Sciatic nerve (tissue), 2 donors: ENCODE measurements at places on chromosomes 16 and 17. TPM values are rescaled to one million over a fixed set of nuclear protein-coding genes. Genes with fewer than 3 reads are reported as not detected.

Gene TBC1D3I
- 0.36 TPM for total RNA-seq

GRCh38 chr17:73593249-73593965, 50.8 kb downstream of the SDK2 start:
- DNase-seq = no peak

DNA sequence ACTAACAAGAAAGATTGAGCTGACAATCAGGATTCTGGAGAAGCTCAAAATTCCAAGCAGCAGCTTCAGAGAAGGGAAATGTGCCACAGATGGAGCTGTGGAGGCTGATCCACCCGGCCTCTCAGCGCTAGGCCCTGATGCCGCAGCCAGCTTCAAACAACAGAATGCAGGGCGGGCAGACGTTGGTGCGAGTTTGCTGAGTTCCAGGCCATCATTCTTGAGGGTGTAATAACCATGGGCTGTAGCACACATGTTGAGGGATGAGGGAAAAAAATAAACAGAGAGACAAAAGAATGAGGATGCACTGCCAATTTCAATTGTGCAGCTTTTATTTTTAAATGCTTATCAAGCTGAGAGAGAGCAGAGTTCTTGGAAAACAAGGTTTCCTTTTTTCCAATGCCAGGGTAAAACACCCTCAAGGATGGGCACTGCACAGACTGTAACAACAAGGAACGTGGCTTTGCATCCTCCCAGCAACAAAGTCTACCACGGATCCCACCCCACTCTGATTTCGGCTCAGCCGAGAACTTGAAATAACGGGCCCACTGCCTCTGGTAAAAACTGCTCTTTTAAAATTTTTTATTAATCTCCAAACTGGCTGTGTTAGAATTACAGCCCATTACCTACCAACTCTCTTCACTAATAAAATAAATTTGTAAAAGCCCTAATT, 90.2 kb downstream of the SMG6 start:
- no peak for DNase-seq

GRCh38 chr17:15442311-15443180, 24.9 kb downstream of the CDRT4 start:
- DNase-seq = no peak

DNA sequence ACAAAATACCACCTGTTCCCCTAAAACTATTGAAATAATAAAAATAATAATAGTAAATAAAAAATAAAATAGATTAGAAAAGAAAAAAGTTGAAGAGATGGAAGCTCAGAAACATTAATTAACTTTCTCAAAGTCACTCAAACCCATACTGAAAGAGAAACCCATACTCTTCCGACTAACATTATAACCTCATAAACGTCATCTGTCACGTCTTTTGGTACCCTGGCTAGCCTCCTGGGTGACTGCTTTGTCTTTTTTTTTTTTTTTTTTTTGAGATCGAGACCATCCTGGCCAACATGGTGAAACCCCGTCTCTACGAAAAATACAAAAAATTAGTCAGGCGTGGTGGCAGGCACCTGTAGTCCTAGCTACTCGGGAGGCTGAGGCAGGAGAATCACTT, 7.6 kb downstream of the SLFN12L start:
- no peak for DNase-seq

DNA sequence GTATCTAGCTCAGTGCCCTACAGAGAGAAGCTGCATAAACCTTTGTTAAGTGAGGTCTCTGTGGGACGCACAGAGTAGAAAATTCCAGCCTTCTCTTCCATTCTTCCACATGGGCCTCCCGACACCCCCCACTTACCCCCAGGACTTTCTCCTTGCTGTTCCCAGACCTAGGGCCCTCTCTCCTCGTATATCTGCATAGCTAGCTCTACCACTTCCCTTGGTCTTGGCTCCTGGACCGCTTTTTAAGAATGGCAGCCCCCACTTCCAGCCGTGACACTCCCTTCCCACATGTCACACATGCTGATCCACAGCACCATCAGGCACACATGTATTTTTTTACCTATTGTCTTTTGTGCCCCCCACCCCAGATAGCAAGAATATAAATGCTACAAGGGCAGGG, 16.7 kb upstream of the FOXJ1 start:
- DNase-seq = no peak

Gene BTBD17
- not detected for total RNA-seq

Gene SLC47A2
- total RNA-seq = not detected

DNA sequence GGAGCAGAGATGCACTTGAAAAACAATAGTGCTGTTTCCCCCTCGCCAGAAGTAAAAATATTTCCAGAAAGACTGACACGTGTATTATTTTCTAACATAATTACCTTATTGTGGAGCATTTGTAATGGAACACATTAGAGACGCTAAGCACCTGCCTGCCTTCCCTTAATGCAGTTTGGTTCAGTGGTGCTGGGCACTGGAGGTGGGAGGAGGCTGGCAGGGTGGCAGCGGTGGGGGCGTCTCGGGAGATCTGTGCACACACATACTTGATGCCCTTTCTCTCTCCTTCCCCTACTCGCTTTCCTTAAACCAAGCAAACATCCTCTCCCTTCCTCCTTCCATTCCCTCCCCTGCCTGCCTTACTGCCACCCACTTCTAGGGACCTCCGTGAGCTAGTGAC, 156.6 kb upstream of the SDK2 start:
- no peak for DNase-seq

Gene ETV4
- total RNA-seq = 7.1 TPM

GRCh38 chr16:8760021-8760420, 37.4 kb downstream of the TMEM186 start:
- no peak for DNase-seq

Gene TBC1D3D
- total RNA-seq = not detected

GRCh38 chr17:34974794-34975785, 5.2 kb upstream of the LIG3 start:
- DNase-seq = no peak

- DNase-seq = no peak
Observed at GRCh38 chr17:48148854-48149786, 41.6 kb downstream of the SNX11 start.

DNA sequence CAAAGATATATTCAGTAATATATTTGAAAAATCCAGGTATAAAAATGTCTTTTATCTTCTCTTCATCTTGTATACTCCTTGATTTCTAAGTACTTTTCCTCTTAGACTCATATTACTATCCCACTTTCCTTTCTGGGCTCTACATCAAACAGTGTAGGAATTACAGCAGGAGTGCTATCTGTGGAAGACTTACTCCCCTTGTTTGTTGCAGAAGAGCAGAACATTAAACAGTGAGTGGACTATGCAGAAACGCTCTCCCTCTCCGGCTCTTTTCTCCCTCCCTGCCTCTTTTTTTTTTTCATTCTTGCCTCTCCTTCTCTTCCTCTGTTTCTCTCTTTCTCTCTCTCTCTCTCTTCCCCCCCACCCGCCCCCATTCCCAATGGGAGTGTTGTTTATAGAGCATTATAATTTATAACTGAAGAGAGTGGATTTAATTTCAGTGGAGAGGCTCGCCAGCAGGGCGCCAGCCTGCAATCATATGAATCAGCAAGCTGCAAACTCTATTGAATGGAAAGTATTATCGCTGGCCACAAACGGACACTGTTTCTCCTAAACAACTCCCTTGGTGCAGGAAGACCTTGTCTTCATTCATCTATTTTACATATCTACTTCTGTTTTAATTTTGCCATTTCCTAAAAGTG, 242.3 kb upstream of the TBX2 start:
- DNase-seq = no peak

DNA sequence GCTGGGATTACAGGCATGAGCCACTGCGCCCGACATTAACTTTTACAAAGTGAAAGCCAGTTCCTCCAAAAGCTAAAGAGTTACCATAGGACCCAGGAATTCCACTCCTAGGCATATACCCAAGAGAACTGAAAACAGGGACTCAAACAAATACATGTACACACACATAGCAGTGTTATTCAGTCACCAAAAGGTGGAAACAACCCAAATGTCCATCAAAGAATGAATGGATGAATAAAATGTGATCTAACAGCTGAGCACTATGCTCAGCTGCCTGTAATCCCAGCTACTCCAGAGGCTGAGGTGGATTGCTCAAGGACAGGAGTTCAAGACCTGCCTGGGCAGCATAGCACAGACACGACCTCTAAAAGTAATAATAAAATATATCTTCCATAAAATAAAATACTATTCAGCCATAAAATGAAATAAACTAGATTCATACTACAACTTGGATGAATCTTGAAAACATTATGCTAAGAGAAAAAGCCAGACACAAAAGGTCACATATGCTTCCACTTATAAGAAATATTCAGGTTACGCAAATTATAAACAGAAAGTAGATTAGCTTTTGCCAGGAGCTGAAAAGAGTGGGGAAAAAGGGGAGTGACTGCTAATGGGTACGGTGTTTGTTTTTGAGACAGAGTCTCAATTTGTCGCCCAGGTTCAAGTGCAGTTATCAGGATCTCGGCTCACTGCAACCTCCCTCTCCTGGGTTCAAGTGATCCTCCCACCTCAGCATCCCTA, 9.3 kb upstream of the USP7 start:
- no peak for DNase-seq

Gene KRT28
- total RNA-seq = not detected

Gene ELMO3
- total RNA-seq = 2.0 TPM

DNA sequence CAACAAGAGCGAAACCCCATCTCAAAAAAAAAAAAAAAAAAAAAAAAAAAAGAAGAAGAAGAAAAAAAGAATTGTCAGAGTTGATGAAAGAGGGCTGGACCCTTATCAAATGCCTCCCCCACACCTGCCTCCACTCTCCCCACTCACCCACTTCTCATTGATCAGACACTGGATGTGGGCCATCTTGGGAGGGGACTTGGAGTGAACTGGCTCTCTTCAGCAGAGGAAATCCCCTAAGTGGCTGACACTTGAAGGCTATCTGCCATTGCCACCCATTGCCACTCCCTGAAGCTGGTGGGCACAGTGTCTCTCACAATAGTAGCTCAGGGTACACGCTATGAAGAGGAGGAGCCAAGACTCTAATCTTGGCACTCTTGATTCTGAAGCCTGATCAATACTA, 1.6 kb downstream of the ITGA2B start:
- DNase-seq = no peak

Gene GAST
- not detected for total RNA-seq

- DNase-seq = no peak
Observed at GRCh38 chr17:17874478-17874877, 37.7 kb upstream of the SREBF1 start.

DNA sequence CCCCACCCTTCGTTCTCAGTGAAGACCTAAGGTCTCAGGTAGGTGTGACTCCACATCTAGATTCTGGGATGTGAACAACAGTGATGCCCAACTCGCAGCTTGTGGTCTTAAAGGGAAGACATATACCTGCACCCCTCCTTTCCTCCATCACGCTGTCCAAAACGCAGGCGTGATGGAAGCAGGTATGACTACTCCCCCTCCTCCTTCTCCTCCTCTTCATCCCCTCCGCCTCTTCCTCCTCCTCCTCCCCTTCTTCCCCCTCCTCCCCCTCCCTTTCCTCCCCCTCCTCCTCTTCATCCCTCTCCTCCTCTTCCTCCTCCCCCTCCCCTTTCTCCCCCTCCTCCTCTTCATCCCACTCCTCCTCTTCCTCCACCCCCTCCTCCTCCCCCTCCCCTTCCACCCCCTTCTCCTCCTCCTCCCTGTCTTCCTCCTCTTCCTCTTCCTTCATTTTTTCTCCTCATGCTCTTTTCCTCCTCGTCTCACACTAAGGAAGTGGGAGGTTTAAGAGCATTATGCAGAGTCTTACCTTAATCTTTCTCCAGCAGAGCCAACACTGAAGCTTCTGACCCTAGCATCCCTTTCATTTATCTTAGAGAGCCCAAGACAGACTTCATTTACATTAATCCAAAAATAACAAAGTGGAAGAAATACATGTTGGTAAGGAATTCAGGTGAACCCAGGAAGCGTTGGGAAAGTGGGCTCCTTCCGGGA, 352.5 kb downstream of the FOXL1 start:
- no peak for DNase-seq

GRCh38 chr16:67108931-67109406, 772 bp upstream of the PHAF1 start:
- DNase-seq = peak; percentile 60

GRCh38 chr17:58338841-58339754, 10.5 kb upstream of the TSPOAP1 start:
- peak; percentile 74 for DNase-seq
